Activated CD8-positive, alpha-beta T cell treated with anti-CD3 and anti-CD28 coated beads, Interleukin-2, amount 10 ng/mL, durations not matched to agents 7 days and 5 days (primary cell): ENCODE measurements at places on chromosomes 7 and 10. TPM values are rescaled to one million over a fixed set of nuclear protein-coding genes. Genes with fewer than 3 reads are reported as not detected.

LRRC18 gene
- total RNA-seq: 0.16 TPM

EBF3 gene
- total RNA-seq: not detected

NPM3 gene
- total RNA-seq: 58.3 TPM

CXCL12 gene
- total RNA-seq: not detected

DNA sequence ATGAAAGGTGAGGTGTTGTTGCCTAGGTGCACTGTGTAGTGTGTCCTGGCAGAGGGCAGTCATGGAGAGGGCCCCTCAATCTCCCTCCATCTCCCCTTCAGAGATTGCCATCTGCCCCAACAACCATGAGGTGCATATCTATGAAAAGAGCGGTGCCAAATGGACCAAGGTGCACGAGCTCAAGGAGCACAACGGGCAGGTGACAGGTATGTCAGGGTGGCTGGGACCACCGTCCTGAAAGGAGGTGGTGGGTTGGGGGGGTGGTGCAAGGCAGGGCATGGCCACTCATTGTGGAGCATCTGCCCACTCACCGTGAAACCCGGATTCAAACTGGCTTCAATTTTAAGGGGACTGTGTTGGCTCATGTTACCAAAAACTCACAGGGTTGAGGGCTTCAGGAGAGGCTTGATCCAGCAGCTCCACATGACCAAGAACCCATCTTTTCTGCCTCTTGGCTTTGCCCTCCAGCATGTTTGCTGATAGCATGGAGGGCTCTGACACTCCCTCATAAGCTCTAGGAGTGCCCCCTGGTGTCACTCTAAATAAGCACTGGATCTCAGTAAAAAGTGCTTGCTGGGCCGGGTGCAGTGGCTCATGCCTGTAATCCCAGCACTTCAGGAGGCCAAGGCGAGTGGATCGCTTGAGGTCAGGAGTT, 12.2 kb downstream of the ARPC1B start:
- H3K27ac ChIP-seq: peak overlapping the region; percentile 34
- peaks cover 33% of the 10 kb centered on the region for H3K4me1 ChIP-seq

DNA sequence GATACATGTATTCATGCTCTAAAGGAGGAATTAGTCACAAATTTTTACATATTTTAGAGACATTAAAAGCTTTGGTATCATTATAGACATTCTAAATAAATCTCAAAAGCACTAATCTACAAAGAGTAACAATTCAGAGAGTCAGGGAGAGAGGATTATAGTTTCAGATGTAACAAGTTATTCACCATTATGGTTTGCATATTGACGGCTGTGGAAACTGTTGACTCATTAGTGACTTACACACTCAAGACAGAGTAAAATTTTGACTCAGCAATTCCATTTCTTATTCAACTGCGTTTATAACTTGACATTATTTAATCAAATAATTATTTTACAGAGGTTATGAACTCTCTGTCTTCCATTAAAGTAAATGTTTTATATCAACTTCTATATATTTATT, 95.4 kb upstream of the SEMA3C start:
- H3K36me3 ChIP-seq: no peaks in the 10 kb centered on the region
- H3K27me3 ChIP-seq: no peaks in the 10 kb centered on the region
- no peak for DNase-seq
- no peak overlapping the region for H3K4me3 ChIP-seq

DNA sequence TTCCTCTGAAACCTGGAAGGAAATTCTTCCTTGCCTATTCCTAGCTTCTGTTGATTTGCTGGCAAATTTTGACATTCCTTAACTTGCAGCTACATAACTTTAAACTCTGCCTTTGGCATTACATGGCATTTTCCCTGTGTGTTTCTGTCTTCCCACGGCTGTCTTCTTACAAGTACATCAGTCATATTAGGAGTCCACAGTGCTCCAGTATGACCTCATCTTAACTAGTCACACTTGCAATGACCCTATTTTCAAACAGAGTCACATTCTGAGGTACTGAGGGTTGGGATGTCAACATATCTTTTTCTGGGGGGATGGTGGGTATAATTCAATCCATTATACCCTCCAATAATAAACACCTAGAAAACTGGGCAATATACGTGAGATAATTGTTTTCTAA, 37.4 kb upstream of the EPHB6 start:
- H3K27ac ChIP-seq: no peak overlapping the region
- H3K4me1 ChIP-seq: peaks cover 22% of the 10 kb centered on the region
- DNase-seq: no peak
- H3K4me3 ChIP-seq: no peak overlapping the region
- H3K36me3 ChIP-seq: no peaks in the 10 kb centered on the region
- H3K27me3 ChIP-seq: peaks cover 18% of the 10 kb centered on the region

DNA sequence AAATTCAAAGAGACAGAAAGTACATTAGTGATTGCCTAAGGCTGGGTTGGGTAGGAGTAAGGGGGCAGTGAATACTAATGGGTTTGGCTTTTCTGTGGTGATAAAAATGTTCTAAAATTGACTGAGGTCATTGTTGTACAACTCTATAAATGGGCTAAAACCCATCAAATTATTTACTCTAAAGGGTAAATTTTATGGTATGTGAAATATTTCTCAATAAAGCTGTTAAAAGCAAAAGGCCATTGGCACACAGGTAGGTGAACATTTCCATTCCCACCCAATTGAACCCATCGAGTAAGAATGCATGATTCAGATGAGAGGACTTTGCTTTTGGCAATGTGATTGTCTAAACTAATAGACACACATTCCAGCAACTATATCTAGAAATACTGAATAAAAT, 579.4 kb downstream of the GATA3 start:
- H3K27ac ChIP-seq: no peak overlapping the region
- H3K36me3 ChIP-seq: no peaks in the 10 kb centered on the region
- H3K4me1 ChIP-seq: no peaks in the 10 kb centered on the region
- H3K4me3 ChIP-seq: no peak overlapping the region
- DNase-seq: no peak
- no peaks in the 10 kb centered on the region for H3K27me3 ChIP-seq

GRCh38 chr7:36966039-36966438, 241.7 kb upstream of the AOAH start:
- peaks cover 37% of the 10 kb centered on the region for H3K4me1 ChIP-seq
- no peak overlapping the region for H3K27ac ChIP-seq
- H3K4me3 ChIP-seq: no peak overlapping the region
- no peak for DNase-seq
- H3K27me3 ChIP-seq: no peaks in the 10 kb centered on the region

DNA sequence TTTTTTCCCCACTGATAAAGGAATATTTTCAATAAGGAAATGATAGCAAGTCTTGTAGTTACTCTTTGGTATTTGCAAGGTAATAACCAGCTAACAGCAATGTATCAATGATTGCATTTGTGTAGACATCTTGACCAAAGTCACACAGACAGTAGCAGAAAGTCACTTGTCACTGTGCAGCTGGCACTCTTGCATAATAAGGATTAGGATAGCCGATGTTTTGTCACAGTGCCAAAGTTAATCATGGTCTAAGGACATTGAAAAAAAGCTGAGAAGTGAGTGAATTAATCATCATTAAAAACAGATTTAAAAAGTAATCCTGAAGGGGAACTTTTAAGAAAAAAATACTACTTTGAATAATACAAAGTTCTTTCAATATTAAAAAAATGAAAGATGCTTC, 834.3 kb upstream of the C7orf33 start:
- H3K36me3 ChIP-seq: no peaks in the 10 kb centered on the region
- no peak overlapping the region for H3K27ac ChIP-seq
- no peak for DNase-seq
- H3K4me1 ChIP-seq: no peaks in the 10 kb centered on the region
- H3K27me3 ChIP-seq: no peaks in the 10 kb centered on the region
- H3K4me3 ChIP-seq: no peak overlapping the region

- no peaks in the 10 kb centered on the region for H3K36me3 ChIP-seq
- peaks cover 9% of the 10 kb centered on the region for H3K4me1 ChIP-seq
- peaks cover 2% of the 10 kb centered on the region for H3K27me3 ChIP-seq
- no peak overlapping the region for H3K4me3 ChIP-seq
Observed at GRCh38 chr7:40673285-40673684, 538.5 kb downstream of the SUGCT start.
